Endothelial cell of umbilical vein (primary cell): ENCODE measurements at places on chromosomes 1 and 21. TPM values are rescaled to one million over a fixed set of nuclear protein-coding genes. Genes with fewer than 3 reads are reported as not detected.

DNA sequence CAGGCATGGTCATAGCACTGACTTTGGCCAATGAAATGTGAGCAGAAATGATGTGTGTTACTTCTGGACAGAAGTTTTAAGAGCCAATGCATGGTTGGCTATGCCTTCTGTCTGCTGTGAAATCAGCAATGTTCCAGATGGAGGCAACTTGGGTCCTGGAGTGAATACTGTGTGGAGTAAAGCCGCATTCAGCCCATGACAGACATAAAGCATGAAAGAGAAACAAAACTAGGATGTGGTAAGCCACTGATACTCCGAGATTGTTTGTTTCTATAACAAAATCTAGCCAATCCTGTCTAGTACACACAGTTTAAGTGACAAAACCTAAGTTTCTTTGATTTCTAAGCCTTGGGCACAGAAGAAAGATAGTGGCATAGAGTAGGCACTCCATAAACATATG, 47.1 kb upstream of the ARHGAP29 start:
- DNase-seq: no peak

DNA sequence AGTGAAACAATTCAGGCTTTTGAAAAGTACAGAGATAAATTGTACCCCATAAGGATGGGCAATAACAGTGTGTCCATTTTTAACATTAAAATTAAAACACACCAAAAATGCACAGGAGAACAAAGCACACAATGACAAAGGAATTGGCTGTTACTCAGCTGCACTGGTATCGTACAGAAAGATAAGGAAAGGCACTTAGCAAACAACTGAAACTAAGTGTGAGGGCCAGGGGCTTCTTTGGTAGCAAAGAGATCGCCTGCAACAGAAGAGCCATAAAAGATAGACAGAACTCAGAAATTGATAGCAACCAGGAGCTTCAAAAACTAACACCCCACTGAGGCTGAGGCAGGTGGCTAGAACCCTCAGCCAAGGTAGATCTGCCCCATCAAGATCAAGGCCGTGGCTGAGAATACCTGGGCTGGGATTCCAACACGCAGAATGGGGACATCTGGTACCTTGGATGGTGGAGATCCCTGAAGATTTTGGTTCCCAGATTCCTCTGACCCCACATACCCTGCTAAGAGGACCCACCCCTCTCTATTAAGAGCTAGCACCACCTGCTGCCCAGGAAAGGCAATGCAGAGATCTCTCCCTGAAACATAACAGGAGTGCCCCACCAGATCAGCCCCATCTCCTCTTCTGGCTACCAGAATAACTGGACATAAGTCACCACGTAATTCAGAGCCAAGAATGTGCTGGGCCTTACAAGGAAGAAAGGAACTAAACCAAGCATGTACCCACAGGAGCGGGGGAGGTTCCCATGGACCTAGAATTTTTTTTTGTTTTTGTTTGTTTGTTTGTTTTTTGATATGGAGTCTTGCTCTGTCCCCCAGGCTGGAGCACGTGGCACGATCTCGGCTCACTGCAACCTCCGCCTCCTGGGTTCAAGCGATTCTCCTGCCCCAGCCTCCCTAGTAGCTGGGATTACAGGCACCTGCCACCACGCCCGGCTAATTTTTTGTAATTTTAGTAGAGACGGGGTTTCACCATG, 16.2 kb downstream of the PLEKHO1 start:
- peak; percentile 54 for DNase-seq

DNA sequence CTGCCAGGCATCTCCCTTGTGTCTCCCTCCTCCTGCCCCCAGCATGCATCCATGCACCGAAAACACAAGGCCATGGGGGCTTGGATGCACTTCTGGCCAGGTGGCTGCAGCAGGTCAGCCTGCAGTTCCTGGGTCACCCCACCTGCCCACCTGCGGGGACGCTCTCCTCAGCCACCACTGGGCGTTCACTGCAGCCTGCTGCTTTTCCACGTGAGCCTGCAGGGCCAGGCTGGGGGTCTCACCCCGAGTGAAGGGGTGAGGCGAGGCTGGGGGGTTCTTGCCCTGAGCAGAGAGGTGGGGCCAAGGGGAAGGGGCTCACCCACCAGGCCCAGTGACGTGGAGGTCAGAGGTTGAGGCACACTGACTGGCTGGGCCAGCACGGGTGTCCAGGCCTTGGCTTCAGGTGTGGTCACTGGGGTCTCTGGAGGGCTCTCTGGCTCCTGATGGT, 64.6 kb downstream of the WNT9A start:
- DNase-seq: no peak

DNA sequence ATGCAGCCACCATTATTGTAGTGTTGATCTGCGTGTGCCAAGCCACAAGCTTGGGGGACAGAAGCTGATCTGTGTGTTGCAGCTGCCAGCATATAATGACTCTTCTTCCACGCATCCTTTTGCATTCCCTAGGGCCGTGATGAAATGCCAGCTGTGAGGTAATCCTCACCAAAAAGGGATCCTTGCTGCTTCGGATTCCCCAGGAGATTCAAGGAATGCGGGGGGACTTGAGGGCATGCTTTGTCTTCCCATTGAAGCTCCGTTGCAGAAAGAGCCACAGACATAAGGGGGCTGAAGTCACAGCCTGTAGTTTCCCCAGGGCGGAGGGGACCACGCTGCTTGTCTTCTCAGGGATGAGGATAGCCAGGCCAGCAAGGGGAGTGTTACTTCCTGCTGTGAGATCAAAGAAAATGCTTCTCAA, 281.6 kb upstream of the FMN2 start:
- no peak for DNase-seq

DNA sequence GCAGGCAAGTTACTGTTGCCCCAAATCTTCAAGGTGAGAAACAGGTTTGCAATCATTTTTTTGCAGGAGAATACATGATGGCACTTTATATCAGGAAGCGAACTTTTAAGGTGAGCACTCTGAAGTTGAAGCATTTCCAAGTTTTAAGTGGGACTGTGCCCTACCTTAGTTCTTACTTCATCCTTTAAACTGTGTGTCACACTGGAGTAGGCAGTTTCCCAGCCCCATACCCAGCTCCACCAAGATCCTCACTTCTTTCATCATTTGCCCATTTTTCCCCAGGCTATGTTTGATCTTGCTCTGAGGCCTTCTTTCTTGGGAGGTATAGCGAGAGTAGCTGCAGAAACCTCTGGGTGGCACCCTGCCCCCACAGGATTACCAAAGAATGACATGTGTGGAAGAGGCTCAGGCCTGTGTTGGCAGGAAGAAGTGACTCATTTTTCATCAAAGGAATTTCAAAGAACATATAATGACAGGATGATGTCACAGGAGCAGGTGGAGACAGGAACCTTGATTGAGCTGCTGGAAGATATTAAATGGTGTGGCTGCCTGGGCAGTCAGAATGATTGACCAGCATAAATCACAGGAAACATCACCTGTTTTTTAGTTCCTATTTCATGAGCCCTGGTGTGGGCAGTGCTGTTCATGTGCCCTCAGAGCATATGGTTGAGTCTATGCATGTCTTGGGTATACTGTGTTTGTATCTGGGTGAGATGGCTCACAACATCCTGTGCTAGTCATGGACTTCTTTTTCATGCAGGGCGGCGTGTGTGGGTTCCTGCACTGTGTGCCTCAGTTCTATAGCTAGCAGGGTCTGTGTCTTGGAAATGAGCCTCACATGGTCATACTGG, 20.8 kb upstream of the MACF1 start:
- peak; percentile 91 for DNase-seq

DNA sequence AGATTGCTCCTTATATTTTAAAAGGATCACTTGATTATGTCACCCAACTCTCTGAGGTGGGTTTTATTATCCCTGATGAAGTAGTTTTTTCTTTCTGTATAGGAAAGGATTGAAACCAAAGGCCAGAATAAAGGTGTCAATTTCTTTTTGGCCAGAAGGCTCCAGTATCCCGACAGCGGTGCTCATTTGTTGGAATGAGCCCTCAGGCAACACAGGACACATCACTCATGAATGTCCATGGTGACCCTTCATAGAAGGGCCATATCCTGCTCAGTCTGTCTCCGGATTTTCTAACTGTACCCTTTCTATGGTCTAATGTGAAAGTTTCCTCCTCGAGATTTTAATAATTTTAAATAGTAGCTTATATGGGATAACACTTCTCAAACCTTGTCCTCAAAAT, 171.3 kb upstream of the USP24 start:
- no peak for DNase-seq

DNA sequence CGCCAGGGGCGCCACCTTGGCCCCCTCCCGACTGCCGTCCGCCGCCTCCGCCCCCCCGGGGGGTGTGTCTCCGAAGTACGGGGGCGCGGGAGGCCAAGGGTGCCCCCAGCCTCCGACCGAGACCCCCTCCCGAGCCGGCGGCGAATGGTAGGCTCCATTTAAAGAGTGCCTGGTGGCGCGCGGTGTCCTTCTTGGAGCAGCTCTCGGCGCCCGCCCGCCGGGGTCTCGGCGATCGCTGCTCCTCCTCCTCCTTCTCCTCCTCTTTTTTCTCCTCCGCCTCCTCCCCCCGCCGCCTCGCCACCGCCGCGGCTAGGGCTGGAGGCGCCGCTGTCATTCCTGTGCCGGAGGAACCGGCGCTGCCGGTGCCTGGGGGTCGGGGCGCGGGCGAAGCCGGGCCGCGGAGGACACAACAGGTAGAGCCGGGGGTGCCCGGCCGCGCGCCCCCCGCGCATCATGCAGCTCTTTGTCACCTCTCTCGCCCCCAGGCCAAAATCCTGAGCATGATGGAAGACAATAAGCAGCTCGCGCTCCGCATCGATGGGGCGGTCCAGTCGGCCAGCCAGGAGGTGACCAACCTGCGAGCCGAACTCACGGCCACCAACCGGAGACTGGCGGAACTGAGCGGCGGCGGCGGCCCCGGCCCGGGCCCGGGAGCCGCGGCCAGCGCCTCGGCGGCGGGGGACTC, at the start of gene KAZN:
Gene KAZN (plus strand): TSS at position 188 of the 685 bp plus-strand sequence.
- DNase-seq: no peak

DNA sequence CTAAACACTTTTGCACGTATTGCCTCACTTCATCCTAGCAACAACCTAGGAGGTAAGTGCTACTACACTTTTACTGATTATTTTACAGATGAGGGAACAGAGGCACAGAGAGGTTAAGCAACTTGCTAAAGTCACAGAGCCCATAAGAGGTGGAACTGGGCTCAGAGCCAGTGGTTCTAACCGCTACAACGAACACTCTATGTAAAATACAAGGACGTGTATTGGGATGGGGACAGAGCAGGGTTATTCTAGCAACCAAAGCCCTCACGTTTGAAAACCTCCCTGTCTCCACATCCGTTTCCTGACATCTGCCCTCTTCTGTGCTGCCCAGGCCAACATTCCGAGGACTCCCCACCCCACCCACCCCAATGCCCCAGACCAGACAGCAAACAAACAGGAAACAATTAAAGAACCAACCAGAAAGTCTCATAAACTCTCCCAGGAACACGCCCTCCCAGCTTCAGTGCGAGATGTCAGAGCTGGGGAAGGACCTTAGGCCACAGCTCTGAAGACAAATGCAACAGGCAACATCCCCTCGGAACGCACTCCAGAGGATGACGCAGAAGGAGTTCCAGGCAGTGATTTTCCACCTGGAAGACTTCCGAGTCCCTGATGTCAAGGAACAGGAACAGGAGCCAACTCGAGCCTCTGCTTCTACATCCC, 41.1 kb downstream of the GLIS1 start:
- DNase-seq: no peak

Gene FCRL6
- not detected in 2 replicates for total RNA-seq

Gene OR2T33
- not detected in 2 replicates for total RNA-seq

DNA sequence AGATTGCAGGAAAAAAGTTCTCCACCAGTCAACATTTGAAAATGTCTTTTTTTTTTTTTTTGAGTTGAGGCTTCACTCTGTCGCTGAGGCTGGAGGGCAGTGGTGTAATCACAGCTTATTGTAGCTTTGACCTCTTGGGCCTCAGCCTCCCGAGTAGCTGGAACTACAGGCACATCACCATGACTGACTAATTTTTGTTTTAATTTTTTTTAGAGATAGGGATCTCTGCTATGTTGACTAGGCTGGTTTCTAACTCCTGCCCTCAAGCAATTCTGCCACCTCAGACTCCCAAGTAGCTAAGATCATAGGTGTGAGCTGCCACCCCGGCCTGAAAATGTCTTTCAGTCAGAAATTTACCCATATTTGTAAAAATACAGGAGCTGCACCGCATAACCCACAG, 30.6 kb upstream of the USP24 start:
- no peak for DNase-seq

DNA sequence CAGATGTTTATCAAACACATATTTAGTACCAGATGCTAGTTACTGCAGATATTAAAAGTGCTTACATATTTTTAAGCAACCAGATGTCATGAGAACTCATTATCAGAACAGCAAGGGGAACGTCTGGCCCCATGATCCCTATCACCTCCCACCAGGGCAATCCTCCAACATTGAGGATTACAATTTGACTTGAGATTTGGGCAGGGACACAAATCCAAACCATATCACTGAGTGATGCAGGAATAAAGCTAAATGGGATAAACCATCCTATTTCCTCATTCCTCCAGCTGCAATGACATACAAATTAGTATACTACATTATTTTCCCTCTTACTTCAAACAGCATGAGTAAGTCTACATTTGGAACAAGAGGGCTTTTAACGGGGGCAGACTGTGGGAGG, 3.1 kb upstream of the KCNK2 start:
- no peak for DNase-seq

DNA sequence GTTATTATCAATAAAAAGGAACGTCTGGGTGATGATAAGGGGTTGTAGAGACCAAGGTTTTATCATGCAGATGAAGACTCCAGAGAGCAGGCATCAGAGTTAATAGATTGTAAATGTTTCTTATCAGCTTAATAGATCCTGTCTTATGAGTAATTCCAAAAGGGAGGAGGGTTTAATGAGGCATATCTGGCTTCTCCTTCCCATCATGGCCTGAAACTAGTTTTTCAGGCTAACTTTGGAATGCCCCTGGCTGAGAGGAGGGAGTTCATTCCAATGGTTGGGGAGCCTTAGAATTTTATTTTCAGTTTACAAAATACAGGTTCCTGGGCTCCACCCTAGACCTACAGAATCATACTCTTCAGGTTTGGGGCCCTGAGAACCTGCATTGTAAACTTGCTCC, 13.5 kb downstream of the PLA2G2D start:
- no peak for DNase-seq

DNA sequence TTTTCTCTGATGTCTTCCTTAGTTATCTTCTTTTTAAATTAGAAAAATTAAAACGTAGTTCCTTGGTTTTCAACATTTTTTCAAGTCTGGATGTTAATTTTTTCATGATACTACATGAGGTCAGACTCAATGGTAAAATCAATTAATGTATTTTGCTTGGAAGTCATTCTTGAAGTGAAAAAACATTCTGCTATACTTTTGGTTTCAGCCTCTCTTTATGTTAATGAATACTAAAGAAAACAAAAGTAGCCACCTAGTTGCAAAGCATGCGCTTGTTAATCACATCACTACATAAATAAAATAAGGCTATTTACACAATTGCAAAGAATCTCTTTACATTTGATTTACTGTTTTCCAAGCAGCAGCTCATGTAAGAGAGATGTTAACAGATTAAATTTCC, 170.4 kb downstream of the LIPI start:
- no peak for DNase-seq

Gene FCER1G
- total RNA-seq: 1.6 and 2.2 TPM in 2 replicates

- DNase-seq: peak; percentile 85
These were observed 31.9 kb downstream of the GNPAT start for GRCh38 chr1:231272880-231273279.

GRCh38 chr1:84164161-84164560, 20.1 kb downstream of the PRKACB start:
- no peak for DNase-seq

Gene ACTN2
- 0.28 and 0.55 TPM in 2 replicates for total RNA-seq

GRCh38 chr1:231879296-231879695, 252.7 kb downstream of the DISC1 start:
- DNase-seq: no peak

- DNase-seq: peak; percentile 48
These were observed 8.3 kb downstream of the ADCY10 start for GRCh38 chr1:167905671-167906070.
